Inflammatory macrophage (primary cell): ENCODE measurements at places on chromosomes 7 and 10.

DNA sequence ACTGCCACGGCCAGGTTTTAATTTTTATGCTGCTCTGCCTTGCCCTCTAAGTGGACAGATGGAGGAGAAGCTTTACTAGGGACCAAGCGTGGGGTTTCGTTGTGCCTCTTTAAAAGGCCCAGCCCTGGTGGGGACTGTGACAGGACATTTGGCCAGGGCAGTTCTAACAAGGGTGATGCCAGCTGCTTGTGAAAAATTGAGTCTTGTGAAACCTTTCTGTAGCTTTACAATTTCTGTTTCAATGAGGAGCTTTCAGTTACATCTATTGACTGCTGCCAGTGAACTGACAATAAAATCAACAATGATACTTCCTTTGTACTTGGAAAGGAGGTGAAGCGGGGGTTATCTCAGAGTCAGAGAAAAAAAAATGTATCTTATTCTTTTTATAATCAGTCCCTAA is 233.1 kb upstream of the CSTF2T start:
- DNase-seq: no peak

GRCh38 chr10:35884657-35885071 is 242.6 kb upstream of the FZD8 start:
- no peak for DNase-seq

DNA sequence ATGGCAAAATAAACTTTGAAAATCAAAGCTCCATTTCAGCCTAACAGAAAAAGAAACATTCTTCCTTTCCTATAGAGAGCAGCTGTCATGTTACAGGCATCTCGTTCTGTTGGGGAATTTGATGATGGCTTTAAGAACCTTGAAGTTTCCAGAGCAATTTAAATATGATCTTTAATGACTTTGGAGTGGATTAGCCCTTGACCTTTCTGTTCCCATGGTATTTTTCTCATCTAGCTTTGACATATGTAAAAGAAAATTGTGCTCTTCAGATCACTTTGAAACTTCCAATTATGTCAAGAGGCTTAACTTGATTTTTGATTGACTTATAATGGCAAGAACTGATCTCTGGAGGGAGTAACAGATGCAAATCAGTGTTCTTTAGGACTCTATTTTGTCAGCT is 157.6 kb upstream of the SEMA3E start:
- DNase-seq: no peak

DNA sequence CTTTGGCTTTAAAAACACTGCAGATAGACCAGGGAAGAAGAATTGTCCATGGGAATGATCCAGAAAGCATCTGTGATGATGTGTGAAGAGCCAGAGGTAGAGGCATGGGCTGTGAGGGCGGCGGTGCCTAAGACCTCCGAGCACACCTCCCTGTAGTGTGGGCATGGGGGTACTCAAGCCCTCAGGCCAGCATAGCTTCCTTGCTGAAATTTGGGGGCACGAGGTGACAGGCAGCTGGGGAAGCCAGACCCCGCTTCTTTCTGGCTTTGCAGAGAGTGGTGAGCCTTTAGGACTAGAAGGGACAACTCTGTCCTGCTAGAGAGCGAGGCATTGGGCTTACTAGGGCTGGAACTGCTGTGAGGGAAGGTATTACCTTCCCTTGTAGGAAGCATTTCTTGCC is 187.7 kb upstream of the SH2B2 start:
- no peak for DNase-seq

- DNase-seq: no peak
These were observed 131.5 kb downstream of the CCDC7 start for GRCh38 chr10:32577448-32577847.

GRCh38 chr10:22693371-22693784 is 21.0 kb downstream of the PIP4K2A start:
- peak; percentile 80 for DNase-seq

- peak; percentile 44 for DNase-seq
These were observed 1.4 kb downstream of the RHEB start for GRCh38 chr7:151518105-151518946.
